NK-92 treated with Interleukin-12 subunit alpha and Interleukin-12 subunit beta, amount 100 ng/mL, for 24 hours (cell line): ENCODE measurements at places on chromosomes 2 and 18.

DNA sequence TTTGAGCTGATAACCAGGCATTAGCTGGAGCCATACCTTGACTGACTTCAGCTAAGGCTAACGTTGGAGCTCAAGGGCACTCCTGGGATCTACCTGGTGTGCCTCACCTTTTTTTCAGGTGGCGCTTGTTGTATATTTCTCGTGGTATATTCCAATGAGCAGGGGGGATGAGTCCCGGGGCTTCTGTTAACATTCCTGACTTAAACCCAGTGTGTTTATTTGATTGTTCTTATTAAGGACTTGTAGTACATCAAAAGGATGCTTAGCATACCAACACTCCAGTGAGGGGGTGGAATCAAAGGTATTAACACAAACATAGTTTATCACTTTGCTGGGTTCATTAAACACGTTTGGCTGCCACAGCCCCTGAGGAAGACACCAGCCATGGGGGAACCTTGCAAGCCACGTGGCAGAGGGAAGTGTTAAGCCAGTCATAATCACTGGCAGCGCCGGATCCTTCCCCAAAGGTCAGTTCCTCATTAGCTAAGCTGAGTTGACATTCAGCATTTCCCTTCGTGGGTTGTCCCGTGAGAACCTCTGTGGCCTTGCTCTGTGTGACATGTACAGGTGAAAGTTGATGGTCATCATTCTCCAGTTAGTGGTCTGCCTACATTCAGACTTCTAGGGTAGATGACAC is 119.5 kb upstream of the MCFD2 start:
- DNase-seq: no peak

DNA sequence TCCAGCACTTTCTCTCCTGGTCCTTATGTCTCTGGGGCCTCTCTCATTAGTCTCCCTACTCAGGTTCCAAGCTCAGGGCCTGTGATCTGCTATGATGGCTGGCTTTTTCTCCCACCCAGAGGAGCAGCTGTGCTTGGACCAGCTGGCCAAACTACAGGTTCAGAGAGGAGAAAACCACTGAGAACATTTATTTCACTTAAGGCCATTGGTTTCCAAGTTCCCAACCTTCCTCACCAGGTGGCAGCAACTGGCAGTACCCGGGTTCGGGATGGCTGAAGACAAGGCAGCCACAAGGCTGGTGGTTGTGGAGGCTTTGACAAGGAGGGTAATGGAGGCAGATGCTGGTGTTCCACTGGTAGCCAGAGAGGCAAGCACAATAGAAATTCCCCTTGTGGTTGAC is 29.9 kb upstream of the SELENOI start:
- DNase-seq: no peak

GRCh38 chr2:200122683-200123082 is 167.3 kb downstream of the MAIP1 start:
- no peak for DNase-seq

GRCh38 chr2:109384308-109385271 is 229.2 kb downstream of the SEPTIN10 start:
- DNase-seq: no peak

DNA sequence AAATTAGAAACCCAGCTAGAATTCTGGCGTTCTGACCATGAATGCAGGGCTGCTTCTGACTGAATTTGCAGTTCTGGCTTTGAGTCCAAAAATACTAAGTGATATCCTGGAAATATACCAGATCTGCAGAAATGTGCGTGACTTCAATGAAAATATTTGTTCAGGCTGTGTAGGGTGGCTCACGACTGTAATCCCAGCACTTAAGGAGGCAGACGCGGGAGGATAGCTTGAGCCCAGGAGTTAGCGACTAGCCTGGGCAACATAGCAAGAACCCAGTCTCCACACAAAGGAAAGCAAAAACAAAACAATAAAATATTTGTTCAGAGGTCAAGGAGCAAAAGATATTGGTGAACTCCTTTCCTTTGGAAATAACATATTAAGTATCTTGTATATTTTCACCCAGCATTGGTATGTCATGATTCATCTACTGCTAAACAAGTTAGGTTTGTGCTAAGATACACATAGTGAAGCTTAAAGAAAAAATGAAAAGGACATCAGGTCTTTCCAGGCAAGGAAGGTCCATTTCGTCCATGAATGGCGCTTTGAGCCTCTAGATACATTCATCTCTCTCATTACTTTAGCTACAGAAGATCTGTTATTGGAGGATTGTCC is 239.2 kb downstream of the CMPK2 start:
- no peak for DNase-seq

DNA sequence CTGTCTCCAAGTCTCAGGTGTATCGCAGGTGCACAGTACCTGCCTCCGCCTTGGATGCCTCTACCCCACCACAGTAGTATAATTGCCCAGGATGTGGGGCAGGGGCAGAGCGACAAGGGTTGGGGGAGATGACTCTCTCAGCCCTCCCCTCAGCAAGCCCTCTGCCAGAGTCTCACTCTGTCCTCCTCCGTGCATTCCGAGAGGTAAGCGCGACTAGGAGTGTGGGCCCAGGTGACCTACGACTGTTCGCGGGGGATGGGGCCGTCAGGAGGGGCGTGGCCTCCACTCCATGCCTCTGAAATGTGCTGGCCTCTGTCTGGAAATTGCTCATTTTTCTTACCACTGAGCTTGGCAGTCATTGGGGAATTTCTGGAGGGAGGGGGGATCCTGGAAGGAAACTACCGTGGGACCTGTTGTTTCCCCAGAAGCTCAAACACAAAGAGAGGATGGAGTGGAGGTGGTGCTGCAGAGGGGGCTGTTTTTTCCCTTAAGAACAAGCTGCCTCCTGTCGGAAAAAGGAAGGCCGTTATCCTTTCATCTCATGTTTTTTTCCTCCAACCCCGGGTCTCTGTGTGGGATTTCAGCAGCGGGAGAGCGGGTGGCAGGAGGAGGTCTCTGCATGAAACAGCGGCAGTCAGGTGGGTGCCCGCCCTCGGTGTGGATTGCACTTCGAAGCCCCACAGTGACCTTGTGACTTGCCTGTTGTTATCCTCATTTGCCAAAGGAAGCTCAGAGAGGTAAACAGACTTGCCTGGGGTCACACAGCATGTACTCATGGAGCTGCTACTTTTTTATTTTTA is 13.0 kb upstream of the RALB start:
- no peak for DNase-seq

GRCh38 chr18:62384610-62385097 is 59.5 kb downstream of the TNFRSF11A start:
- no peak for DNase-seq

GRCh38 chr2:200592406-200593075 is 6.7 kb downstream of the AOX1 start:
- DNase-seq: no peak

DNA sequence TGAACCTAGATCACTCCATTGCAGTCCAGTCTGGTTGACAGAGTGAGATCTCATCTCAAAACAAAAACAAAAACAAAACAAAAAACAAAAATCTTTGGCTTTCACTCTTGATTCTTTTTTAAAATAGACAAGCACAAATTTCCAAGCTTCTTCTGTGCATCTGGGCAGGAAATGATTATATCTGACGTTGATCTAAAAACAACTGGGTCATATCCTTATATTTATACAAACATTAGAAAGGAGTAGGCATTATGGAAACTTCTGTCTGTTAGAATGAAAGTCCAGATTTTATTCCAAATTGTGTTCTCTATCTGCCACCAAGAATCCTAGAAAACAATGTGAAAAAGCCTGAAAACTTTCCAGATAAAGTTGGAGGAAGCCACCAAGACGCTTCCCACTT is 26.2 kb upstream of the PMAIP1 start:
- no peak for DNase-seq

DNA sequence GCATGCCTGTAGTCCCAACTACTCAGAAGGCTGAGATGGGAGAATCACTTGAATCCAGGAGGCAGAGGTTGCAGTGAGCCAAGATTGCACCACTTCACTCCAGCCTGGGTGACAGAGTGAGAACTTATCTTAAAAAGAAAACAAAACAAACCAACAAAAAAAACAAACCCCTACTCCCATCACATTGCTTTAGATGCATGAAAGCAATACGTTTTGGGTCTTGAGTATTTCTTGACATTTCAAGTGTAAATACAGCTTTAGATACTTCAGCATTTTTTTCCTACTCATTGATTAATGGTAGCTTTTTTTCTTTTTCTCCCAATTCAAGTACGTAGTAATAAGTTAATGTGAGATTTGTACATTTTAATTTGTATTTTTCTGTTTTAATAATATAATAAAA is 20.3 kb downstream of the RASGRP3 start:
- DNase-seq: no peak

- no peak for DNase-seq
Measured at GRCh38 chr2:88265352-88266303, 95.5 kb downstream of the THNSL2 start.

- no peak for DNase-seq
Measured at GRCh38 chr2:164913011-164913410, 42.3 kb downstream of the SLC38A11 start.

DNA sequence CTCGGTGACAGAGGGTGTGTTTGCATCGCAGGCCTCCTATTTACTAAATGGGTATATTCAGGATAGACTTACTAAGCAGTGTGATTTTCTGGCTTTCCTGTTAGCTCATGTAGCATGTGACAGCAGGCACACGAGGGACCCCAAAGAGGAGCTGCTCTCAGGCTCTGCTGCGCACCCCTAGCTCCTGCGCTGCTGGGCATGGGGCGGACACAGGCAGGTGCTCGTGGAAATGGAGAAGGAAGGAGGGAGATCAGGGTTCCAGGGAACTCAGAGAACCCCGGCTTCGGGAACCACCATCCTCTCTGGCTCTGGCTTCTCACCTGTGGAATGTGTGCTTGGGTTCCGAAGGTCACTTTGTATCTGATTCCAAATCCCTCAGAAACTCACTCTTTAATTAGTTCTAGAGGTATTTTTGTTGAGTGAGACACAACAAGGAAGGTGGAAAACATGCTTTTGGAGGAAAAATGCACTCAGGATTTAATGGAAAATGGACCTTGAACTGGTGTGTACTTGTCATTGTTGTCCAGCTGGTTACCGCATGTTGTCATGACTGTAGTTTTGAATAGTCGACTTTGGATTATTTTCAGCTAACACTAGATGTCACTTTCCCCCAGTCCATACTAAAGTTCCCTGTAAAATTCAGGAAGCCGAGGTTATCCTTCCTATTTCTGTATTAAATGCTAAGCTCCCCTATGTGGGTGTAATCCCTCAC is 3.5 kb downstream of the SNTG2 start:
- no peak for DNase-seq

DNA sequence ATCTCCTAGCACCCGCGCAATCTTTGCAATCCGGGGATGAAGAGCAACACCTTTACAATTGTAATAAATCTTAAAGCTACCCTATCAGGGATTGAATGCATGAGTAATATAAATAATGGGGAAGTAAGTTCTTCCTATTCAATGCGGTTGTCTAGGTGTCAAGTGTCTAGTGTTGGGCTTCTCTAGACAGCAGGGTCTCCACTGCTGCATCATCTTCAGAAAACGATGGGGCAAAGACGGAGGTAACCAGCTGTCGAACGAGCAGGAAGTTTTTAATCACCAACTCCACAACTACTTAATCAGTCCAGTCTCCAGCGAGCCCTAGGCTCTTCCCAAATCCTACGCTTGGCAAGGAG is 573 bp downstream of the STAM2 start:
- no peak for DNase-seq

- DNase-seq: no peak
Measured at GRCh38 chr2:170024721-170025120, 153.2 kb upstream of the MYO3B start.

DNA sequence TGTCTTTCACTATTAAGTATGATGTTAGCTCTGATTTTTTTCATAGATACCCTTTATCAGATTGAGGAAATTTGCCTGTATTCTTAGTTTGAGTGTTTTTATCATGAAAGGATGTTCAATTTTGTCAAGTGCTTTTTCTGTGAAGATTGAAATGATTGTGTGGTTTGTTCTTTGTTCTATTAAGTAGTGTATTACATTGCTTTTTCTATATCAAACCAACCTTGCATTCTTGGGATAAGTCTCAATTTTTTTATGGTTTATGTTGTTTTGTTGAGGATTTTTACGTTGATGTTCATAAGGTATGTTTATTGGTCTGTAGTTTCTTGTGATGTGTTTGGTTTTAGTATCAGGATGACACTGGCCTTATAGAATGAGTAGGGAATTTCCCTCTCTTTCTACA is 19.1 kb downstream of the PDK1 start:
- no peak for DNase-seq

GRCh38 chr18:41765460-41765859 is 189.6 kb upstream of the PIK3C3 start:
- DNase-seq: no peak

- no peak for DNase-seq
Measured at GRCh38 chr2:239004274-239005015, 156.6 kb downstream of the TWIST2 start.

DNA sequence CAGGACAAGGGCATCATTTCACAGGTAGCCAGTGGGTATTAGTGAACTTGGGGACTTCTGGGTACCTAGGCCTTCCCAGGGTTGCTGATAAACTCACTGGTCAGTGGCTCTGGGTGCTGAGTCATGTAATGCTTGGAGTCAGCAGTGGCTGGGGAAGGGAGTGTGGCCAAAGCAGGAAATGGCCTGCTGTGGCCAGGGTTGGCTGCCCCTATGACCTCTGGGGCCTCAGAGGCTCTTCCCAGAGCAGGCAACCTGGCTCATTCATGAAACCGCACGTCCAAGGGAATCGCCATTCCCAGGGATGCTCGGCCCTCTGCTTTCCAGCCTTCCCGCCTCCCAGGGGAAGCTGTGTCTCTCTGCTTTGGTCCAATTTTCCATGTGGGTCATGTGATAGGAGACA is 294.9 kb downstream of the DYSF start:
- DNase-seq: no peak

DNA sequence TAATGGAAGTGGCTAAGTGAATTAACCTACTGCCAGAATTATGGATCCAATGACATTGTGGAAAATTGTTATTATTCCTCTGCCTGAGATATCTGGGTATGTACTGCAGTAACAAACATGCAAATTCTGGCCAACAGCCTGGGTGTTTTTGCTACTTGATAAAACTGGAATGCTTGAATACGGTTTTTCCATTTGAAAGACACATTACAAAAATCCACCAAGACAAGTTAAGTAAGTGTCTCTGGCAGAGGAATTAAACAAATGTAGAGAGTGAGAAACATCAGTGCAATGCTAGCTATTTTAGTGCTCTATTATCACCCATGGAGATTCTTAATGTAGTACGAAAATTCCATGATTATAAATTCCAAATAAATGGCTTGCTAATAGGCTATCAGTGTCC is 312.4 kb upstream of the MEIS1 start:
- no peak for DNase-seq

DNA sequence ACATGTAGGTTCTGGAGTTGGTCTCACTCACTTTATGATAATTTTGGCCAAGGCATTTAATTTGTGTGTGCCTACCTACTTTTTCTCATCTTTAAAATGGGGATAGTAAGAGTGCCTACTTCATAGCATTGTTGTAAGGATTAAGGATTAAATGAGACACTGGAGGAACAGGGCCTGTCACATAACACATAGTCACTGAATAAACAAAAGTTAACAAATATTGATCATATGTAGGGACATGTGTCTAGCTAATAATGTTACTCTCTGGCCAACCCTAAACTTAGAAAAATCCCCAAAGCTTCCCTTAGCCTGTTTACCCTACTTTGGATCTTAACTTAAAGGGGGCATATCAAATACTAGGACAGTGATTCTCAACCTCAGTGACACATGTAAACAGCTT is 169.9 kb downstream of the MYO1B start:
- no peak for DNase-seq
